ENCODE measurements at places on chromosomes 6 and 20. TPM values are rescaled to one million over a fixed set of nuclear protein-coding genes. Genes with fewer than 3 reads are reported as not detected.

The IMPG1 gene
- total RNA-seq = not detected

The EPPIN gene
- not detected for total RNA-seq

The PCSK2 gene
- total RNA-seq = not detected

The TUBB2B gene
- not detected for total RNA-seq

The ZSCAN23 gene
- 0.78 TPM for total RNA-seq

The TFEB gene
- 148 TPM for total RNA-seq

The CLVS2 gene
- total RNA-seq = not detected

The SLC2A10 gene
- total RNA-seq = not detected

The RTF2 gene
- 78.4 TPM for total RNA-seq

The GJA1 gene
- total RNA-seq = not detected

The RNF39 gene
- total RNA-seq = not detected

- no peaks in the 10 kb centered on the region for H3K4me1 ChIP-seq
- H3K27ac ChIP-seq = no peak overlapping the region
- H3K36me3 ChIP-seq = no peaks in the 10 kb centered on the region
- H3K27me3 ChIP-seq = peaks cover 2% of the 10 kb centered on the region
- DNase-seq = no peak
These were observed 18.7 kb upstream of the TTPAL start for GRCh38 chr20:44457016-44457415.

DNA sequence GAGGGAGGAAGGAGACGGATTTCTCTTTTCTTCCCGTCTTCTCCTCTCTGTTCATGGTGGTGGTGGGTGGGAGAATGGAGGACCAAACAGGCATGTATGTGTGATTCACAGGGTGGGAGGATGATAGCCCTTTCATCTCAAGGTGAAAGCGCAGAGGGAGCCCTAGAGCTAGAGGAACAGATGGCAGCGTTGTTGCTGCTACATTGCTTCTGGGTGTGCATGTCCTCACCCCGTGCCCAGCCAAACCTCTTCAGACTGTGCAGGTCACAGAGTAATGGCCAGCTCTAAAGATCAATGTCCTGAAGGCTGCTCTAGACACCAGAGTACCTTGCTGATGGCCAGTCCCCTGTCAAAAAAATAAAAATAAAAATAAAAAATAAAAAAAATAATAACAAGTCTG is 301.8 kb downstream of the TBC1D7 start:
- H3K27me3 ChIP-seq = peaks cover 2% of the 10 kb centered on the region
- H3K36me3 ChIP-seq = no peaks in the 10 kb centered on the region
- H3K4me1 ChIP-seq = no peaks in the 10 kb centered on the region
- H3K27ac ChIP-seq = no peak overlapping the region

- no peak overlapping the region for H3K27ac ChIP-seq
- no peaks in the 10 kb centered on the region for H3K36me3 ChIP-seq
These were observed 19.9 kb upstream of the CCN6 start for GRCh38 chr6:112033791-112034615.

DNA sequence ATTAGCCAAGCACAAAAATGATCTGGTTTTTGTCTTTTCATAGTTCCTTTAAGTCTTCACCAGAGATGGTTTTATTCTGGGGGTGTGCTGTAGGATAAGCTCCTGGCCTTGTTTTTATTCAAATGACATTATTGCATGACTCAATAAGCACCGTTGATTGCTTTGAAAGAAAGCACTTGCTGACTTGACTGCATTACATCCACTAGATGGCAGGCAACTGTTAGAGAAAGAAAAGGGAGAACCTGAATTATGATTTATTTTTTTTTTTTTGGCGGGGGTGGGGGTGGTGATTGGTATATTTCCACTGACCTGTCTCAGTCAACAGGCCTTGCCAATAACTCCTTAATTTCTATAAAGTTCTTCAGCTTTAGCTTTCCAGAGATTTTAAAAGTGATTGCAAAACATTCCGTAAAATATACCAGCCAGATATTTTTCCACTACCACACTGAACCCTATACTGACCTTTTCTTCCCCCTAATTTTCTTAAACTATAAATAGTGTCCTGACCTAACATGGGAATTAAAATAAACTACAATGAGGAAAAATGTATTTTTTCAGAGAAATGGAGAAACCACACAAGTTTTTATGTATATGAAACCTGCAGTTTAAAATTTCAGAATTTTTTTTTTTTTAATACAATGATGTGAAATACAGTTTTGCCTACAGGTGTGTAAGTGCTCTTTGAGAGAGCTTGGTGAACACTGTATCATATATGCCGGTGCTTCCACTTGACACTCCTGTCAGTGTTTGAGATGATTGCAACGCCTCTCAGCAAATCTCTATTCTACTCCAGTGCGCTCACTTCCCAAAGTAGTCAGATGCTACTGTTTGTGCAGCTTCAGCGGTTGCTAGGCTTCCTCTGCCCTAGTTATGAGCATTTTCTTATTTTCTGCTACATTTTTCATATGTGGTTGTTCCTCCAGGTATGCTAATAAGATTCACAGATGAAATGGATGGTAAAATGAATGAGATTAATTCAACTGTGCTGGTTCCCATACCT is 274.3 kb downstream of the CD109 start:
- no peak overlapping the region for H3K4me3 ChIP-seq
- H3K27me3 ChIP-seq = no peaks in the 10 kb centered on the region
- no peak overlapping the region for H3K27ac ChIP-seq
- H3K36me3 ChIP-seq = no peaks in the 10 kb centered on the region
- H3K4me1 ChIP-seq = no peaks in the 10 kb centered on the region
- no peak for DNase-seq

GRCh38 chr6:11370191-11371018 is 137.9 kb upstream of the NEDD9 start:
- H3K27ac ChIP-seq = no peak overlapping the region
- H3K4me3 ChIP-seq = no peak overlapping the region
- no peaks in the 10 kb centered on the region for H3K27me3 ChIP-seq
- DNase-seq = no peak
- peaks cover 22% of the 10 kb centered on the region for H3K36me3 ChIP-seq

DNA sequence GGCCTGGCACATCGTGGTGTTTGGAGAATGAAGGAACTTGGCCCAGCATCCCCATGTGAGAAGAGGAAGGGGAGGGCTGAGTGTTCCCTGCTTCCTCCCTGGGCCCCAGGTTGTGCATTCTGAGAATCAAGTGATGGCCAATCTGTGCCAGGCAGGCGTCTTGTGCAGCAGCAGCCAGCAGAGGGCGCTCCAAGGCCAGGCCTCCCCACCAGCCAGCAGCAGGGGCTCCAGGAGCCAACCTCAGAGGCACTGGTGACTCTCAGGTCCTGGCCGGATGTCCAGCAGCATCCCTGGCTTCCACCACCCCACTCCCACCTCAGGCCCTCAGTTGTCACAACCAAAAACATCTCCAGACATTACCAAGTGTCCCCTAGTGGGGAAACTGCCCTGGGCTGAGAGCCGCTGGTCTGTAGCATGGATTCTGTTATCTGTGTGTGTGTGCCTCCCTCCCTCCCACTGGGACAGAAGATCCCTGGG is 192.0 kb downstream of the PREX1 start:
- DNase-seq = peak; percentile 66
- H3K27me3 ChIP-seq = no peaks in the 10 kb centered on the region
- peaks cover 97% of the 10 kb centered on the region for H3K36me3 ChIP-seq
- H3K4me1 ChIP-seq = no peaks in the 10 kb centered on the region
- H3K27ac ChIP-seq = no peak overlapping the region
- H3K4me3 ChIP-seq = no peak overlapping the region

DNA sequence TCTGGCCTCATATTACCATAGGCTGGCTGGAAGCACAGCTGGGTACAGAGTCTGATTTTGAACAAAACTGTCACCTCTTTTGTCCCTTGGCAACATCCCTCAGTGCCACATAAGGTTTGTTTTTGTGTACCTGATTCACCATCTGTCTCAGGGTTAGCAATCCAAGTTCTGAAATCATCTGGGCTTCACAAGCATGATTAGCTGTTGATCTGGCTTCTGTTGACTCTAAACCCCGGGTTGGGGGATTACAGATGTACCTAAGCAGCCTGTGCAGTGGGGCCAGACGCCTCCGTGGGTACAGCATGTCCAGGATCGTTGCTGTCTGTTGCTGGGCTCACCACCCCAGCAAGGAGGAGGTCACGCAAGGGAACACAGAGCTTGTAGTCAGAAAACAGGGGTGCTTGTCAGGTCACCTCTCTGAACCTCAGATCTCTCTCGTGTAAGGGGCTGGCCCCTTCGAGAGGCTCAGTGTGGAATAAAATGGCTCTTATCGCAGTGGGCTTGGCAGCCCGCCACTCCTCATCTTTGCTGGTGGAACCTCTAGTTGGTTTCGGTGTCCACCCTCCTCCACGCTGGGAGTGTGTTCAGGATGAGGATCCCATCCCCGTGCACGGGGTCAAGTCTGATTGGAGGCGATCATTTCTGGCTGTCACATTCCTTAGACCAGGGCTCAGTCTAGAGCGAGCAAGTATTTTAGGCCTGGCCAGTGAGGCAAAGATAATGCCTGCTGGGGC is 39.2 kb upstream of the ZNF831 start:
- H3K36me3 ChIP-seq = no peaks in the 10 kb centered on the region
- no peaks in the 10 kb centered on the region for H3K27me3 ChIP-seq
- peak; percentile 28 for DNase-seq
- H3K27ac ChIP-seq = peak overlapping the region; percentile 95
- H3K4me1 ChIP-seq = peaks cover 85% of the 10 kb centered on the region
- peak overlapping the region; percentile 61 for H3K4me3 ChIP-seq

GRCh38 chr6:13769034-13769654 is 45.2 kb downstream of the MCUR1 start:
- no peak overlapping the region for H3K4me3 ChIP-seq
- H3K4me1 ChIP-seq = peaks cover 7% of the 10 kb centered on the region
- no peak for DNase-seq
- H3K27me3 ChIP-seq = no peaks in the 10 kb centered on the region
- H3K36me3 ChIP-seq = no peaks in the 10 kb centered on the region

DNA sequence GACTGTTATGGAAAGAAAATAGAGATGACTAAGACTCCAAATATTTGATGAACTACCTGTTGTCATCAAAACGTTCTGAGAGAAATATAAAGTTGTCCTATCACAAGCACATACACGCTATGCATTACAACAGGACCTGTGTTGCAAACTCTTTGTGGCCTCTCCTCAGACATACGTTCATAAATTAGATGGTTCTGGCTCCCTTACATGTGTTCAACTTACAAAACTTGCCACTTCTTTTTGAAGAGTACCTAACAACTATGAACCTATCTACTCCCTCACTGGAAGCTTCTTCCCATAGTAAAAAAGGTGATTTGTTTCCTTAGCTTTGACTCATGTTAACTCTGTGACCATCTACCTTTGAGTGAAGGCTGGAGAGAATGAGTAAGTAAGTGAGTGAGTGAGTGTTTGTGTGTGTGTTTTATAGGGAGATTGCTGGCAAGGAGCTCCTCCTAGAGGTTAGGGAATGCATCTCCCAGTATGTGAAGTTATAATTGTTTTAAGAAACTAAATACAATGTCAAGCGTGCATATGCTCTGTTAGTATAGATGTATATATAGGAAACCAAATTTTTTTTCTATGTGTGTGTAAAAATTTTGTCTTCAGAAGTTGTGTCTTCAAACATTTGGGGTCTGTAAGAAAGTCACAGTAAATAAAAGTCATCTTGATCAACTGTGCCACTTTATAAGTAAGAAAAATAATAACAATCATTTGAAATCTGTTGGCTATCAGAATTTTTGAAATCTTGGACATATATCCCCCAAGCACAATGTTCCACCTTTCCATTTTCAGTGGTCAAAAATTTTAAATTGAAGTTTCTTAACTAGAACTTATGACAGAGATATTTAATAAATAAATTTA is 1211.1 kb upstream of the GJE1 start:
- no peak overlapping the region for H3K27ac ChIP-seq
- DNase-seq = no peak

- no peaks in the 10 kb centered on the region for H3K27me3 ChIP-seq
- H3K27ac ChIP-seq = no peak overlapping the region
- peaks cover 11% of the 10 kb centered on the region for H3K4me1 ChIP-seq
- no peak for DNase-seq
- no peak overlapping the region for H3K4me3 ChIP-seq
- peaks cover 1% of the 10 kb centered on the region for H3K36me3 ChIP-seq
These were observed 430.3 kb upstream of the SOX4 start for GRCh38 chr6:21163110-21163837.

GRCh38 chr6:53426667-53427270 is 78.0 kb upstream of the ELOVL5 start:
- no peaks in the 10 kb centered on the region for H3K27me3 ChIP-seq
- H3K4me3 ChIP-seq = no peak overlapping the region
- DNase-seq = no peak
- H3K4me1 ChIP-seq = peaks cover 9% of the 10 kb centered on the region
- no peak overlapping the region for H3K27ac ChIP-seq
- no peaks in the 10 kb centered on the region for H3K36me3 ChIP-seq

DNA sequence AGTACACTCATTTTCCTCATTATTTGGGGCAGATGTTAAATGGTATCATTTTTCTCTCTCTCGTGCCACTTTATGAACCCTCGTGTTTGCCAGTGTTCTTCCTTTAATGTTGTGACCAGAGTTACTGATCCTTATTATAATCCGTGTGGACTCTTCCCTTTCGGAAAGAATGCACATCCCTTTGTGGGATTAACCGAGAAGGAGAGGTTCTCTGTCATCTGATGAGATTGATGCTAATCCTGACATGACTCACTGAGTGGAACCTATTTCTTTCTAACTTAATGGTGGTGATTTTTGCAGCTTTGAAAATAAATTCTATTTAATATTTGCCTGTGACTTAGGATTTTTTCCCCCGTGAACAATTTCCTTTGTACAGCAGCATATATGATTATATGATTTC is 300.0 kb upstream of the MAN1A1 start:
- H3K27ac ChIP-seq = no peak overlapping the region
- H3K36me3 ChIP-seq = no peaks in the 10 kb centered on the region
- H3K4me1 ChIP-seq = no peaks in the 10 kb centered on the region
- no peak for DNase-seq

DNA sequence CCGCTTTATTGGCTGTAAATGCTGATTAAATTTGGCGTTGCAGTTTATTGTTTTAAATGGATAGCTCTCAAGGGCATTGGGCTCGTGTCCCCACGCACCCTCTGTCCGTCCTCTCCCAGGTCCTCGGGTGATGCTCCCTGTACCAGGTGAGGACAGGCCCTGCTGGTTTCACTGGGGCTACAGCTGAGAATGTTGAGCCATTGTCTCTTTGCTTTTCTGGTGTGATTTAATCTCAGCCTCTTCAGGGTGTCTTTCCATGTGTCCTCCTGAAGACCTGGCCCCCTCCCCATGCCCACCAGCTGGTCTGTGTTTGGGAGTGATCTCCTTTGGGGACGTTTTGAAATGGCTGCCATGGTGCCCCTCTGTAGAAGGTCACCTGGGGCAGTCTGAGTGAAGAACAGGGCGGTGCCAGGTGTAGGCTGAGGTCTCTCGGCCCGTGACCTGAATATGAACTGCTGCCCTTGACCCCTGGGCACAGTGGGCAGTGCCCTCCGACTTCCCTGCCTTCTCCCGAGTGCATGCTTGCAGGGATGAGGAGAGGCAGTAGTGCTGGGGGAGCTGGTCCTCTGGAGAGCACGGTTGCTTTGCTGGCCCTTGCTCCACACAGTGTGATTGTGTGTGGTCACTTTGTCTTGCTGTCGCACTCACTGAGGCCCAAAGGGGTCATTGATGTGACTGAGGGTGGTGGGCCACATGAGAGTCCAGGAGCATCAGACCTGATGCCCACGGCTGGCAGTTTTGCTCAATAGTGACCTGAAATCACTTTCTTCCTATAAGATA is 12.4 kb upstream of the C20orf204 start:
- H3K36me3 ChIP-seq = peaks cover 87% of the 10 kb centered on the region
- H3K4me1 ChIP-seq = no peaks in the 10 kb centered on the region
- no peaks in the 10 kb centered on the region for H3K27me3 ChIP-seq
- no peak overlapping the region for H3K27ac ChIP-seq
- no peak overlapping the region for H3K4me3 ChIP-seq

All from B cell (primary cell).